ENCODE measurements at places on chromosomes 7 and 10.

DNA sequence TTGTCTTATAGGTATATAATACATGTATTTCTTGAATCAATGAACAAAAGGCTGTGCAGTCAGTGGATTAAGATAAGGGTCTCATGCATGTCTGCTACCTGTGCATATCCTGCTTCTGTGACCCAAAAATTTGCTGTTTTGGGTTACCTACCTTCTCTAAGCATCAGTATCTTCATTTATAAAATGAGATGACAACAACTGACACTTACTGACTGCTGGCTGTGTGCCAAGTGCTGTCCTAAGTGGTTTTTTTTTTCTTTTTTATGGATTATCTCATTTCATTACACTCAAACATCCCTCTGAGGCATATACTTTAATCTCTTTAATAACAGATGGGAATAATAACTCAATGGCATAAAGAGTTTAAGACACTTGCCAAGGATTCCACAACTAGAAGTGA is 2.1 kb downstream of the PDK4 start:
- no peak for DNase-seq

- no peak for DNase-seq
These were observed 5.0 kb downstream of the AKR1B10 start for GRCh38 chr7:134532180-134532953.

GRCh38 chr10:2784766-2785165 is 282.6 kb upstream of the PFKP start:
- no peak for DNase-seq

GRCh38 chr7:151940048-151940811 is 16.0 kb upstream of the GALNTL5 start:
- DNase-seq: no peak

- DNase-seq: no peak
These were observed 143.4 kb downstream of the TCF7L2 start for GRCh38 chr10:113093188-113094113.

- no peak for DNase-seq
These were observed 594.2 kb downstream of the KCNMA1 start for GRCh38 chr10:77043420-77043763.

- DNase-seq: no peak
These were observed 111.2 kb upstream of the KIAA1217 start for GRCh38 chr10:24097751-24098207.

GRCh38 chr10:26448706-26449435 is 10.7 kb downstream of the APBB1IP start:
- DNase-seq: no peak
